ENCODE measurements at places on chromosomes 13 and 19.
A peak's percentile ranks its signal among the peaks of the same experiment; 100 is the strongest.

GRCh38 chr13:94061301-94061700 is 418.2 kb downstream of the DCT start:
- DNase-seq, result no peak

DNA sequence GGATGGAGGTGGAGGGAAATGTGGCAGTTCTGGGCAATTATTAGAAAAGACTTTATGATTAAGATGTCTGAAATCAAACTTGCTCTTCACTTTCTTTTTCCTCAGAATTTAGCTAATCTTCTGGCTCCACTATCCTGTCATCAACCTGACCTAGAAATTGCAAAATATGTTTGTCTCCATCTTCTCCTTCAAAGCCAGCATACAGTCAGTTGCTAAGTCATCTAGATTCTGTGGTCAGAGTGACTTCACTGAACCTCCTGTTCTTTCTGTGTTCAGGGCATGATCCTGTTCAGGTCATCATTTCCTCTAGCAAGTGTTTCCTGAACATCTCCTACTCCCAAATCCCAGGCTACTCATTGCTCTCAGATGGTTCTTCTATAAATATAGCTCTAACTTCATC is 10.8 kb upstream of the CCNA1 start:
- no peak for DNase-seq

- peak; percentile 0 for DNase-seq
Measured at GRCh38 chr13:76331943-76332712, 554.1 kb downstream of the KCTD12 start.

- DNase-seq, result peak; percentile 96
Measured at GRCh38 chr19:49554701-49555181, 25.6 kb downstream of the NOSIP start.

GRCh38 chr13:67651908-67652465 is 421.9 kb upstream of the PCDH9 start:
- no peak for DNase-seq

DNA sequence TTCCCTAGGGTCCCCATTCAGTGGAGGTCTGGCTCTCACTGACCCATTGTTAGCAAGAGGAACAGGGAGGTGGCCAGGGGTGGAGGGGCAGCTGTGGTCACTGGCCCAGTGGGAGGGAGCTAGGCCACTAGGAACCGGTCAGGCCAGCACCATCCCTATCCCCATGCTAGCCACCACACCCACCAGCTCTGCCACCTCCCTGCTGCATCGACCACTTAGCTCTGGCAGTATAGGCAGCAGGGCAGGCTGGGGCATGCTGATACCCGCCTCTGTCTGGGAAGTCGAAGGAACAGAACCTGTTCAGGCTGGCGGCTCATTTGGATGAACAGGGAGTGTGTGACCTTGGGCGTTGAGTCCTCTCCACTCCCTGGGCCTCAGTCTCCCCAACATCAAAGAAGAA is 4.7 kb downstream of the PPP1R13L start:
- DNase-seq, result no peak

DNA sequence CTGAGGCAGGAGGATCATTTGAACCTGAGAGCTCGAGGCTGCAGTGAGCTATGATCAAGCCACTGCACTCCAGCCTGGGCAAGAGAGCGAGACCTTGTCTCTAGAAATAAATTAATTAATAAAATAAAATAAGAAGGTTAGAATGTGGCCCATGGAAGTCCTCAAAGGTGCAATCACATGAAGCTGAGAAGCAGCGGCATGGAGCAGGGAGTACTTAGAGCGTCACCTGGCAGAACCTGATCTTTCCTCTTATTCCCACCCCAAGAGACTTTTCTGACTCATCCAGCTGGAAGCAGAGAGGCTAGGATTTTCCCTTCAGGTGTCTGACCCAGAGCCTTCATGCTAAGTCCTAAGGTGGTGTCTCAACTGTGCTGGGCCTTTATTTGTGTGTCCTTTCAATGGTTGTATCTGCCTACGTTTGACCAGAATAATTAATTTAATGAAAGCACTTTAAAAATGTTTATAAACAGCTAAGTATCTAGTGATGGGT is 8.9 kb upstream of the MRPS31 start:
- DNase-seq, result no peak

- DNase-seq, result no peak
Measured at GRCh38 chr19:35136231-35136630, 1.4 kb upstream of the LGI4 start.

DNA sequence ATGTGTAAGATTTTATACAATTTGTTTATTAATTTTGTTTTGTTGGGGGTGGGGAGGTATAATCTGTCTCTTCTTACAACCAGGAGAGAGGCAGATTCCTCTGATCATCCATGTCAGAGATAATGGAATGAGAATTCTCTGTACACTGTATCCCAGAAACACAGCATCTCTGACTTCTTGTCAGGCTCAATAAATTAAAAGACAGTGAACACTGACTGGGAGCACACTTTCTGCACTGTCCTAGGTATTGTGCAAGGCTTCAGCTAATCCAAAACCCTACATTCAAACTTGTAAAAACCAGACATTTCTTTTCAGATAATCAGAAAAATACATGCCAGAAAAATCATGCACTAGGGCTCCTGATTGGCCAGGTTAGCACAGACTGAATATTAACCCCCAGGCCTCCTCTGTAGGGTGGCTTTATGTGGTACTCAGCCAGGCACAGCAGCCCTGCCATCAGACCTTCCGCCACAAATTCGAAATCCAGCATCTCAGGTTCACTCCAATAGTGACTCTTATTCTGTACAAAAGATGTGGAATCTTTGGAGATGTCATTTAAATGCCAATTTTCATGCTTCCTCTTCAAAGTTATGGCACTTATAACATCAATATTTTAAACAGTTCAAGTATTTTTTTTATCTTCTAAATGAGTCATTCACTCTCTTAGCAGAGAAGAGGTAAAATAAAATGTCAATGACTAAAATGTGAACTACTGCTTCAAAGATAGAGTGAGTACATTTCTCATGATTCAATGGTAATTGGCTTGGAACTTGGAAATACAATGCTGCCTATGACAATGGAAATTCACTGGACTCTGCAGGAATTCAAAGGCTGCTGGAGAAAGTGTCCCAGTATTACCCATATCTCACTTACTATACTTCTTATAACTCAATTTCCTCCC is 211.5 kb downstream of the KLF12 start:
- no peak for DNase-seq

DNA sequence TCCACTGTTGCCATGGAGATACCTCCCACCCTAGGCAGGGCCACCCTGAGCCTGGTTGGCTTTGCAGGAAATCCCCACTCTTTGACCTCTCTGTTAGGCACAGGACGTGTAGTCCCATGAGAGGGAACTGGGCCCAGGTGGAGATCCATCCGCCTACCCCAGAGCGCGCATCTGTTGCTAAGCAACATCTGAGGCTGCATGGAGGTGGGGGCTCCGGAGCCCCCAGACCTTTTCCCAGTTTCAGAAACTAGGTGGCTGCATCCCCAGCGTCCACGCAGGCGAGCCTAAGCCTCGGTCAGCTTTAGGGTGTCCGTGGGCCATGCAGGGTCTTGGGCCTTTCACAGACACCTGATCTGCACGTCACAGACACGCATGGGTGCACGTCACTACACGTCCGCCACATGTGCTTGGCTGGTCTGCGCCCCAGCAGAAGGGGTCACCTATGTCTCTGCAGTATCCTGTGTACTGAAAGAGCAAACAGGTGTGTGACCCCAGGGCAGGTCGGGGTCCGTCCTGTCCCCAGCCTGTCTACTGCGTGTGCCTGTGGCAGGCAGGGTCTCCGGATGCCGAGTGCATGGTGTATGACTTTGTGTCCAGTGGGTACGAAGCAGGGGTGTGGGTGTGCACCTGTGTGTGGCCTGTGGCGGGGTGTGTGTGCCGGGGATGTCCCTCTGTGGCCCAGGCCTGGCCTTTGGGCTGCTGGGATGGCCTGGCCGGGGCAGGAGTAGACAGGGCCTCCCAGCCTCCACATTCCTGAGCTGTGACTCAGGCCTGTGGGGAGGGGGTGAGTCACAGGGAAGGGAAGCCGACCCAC is 4.1 kb upstream of the CIRBP start:
- DNase-seq, result peak; percentile 85

GRCh38 chr19:49515767-49516166 is 3.3 kb downstream of the FCGRT start:
- peak; percentile 50 for DNase-seq

GRCh38 chr19:5204212-5204611 is 136.4 kb downstream of the PTPRS start:
- no peak for DNase-seq

GRCh38 chr19:5692723-5693194 is 2.7 kb downstream of the RPL36 start:
- DNase-seq, result no peak
